ENCODE measurements at places on chromosomes 7 and 10.

- no peak for DNase-seq
Measured at GRCh38 chr7:88546808-88547207, 212.7 kb upstream of the ZNF804B start.

DNA sequence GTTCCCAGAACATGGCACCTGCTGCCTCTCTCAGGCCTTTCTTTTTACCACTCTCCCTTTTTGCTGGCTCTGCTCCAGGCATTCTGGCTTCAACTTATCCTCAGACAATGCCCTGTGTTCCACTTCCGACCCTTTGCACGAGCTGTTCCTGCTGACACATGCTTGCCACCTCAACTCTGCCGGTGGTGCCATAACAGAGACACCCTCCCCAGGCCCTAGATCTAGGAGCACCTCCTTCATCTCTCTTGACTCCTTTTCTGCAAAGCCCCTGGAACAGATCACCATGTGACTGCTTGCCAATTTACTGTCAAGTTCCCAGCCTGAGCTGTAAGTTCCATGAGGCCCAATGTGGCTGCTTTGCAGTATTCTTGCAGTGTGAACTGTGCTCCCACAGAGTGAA lies 256.0 kb upstream of the MKI67 start:
- DNase-seq, result no peak

GRCh38 chr10:36946598-36946997 lies 178.8 kb upstream of the ANKRD30A start:
- no peak for DNase-seq

DNA sequence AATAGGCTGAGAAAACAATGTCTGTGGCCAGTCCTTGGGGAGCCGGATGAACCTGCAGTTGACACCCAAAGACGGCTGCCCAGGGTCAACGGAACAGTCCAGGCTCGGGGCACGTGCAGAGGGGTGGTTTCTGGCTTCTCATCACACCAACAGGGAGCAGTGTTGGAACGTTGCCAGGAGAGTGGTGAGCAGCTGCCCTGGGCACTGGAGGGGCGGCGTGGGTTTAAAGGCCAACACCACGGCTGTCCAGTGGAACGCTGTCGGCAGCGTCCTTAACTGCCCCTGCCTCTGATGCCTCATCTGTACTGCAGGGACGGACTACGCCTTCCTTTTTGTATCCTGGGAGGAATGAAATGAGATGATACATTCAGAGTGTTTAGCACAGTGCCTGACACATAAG lies 19.8 kb downstream of the JCAD start:
- DNase-seq, result no peak

- DNase-seq, result no peak
Measured at GRCh38 chr7:93889261-93889660, 1.3 kb downstream of the TFPI2 start.

DNA sequence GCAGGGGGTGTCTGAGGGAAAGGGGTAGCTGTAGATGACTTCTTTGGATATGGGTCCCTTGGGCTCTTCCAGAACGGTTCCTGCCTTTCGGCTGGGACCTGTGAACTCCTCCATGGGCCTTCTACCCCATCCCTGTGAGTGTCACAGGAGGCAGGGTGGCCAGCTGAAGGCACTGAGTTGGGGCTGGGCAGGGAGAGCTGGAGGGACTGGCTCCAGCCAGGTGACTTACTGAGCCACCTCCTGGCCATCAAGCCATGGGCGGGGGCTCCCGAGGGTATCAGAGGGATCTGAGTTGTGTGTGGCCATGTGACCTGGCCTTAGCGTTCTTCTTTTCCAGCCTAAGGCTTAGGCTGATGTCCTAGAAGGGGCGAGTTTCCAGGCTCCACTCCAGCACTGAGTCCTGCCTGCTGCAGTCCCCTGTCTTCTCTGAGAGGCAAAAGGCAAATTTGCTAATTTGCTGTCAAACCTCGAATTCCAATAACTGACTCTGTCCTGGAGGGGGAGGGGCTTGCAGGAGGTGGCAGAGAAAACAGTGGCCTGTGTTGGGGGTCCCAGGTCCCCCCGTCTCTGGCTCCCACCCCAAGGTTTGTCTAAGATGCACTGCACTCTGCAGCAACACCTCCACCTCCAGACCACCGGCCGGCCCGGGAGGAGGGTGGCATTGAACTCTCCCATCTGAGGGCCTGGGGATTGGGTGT lies 27.2 kb downstream of the ADCYAP1R1 start:
- no peak for DNase-seq

DNA sequence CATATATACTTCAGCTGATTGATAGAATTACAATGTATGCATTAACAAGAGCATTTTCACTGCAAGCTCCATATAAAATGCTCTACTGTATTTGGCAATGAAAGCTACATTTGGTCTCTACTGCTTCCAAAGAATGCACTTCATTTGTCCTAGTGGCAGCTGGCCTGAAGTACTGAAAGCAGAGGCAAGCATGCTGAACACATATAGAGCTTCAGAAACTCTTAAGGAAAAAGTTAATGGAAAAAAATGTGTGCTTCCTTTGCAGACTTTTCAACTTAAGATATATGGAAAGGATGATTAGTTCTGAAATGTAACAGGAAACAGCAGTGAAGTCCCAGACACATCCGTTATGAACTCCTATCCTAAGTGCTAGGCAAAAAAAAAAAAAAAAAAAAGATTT lies 537.1 kb upstream of the POM121L12 start:
- no peak for DNase-seq

DNA sequence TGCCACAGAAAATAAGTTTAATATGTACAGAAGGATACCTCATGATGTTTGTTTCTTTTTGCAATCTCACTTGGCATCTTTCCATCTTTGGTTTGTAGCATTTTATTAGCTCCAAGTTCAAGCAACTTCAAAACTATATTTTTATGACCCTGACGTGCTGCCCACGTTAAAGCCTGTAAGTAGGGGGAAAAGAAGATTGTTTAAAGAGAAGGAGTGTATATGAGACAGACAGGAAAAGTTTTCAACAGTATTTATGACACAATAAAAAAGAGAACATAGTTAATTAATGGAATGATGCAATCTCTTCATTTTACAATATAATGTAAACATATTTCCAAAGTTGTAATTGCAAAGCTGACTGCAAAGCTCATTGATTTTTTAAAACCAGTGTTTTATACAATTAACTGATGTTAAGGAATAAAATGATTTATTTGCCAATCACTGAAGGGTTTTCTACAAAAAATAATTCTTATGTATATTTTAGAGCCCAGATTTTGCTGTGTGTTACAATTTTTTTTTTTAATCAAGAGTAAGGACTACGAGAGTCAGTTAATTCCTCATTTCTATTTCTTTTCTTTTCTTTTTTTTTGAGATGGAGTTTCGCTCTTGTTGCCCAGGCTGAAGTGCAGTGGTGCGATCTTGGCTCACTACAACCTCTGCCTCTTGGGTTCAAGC lies 42.5 kb downstream of the ASZ1 start:
- no peak for DNase-seq

- no peak for DNase-seq
Measured at GRCh38 chr10:99232360-99232999, 3.2 kb downstream of the HPSE2 start.

DNA sequence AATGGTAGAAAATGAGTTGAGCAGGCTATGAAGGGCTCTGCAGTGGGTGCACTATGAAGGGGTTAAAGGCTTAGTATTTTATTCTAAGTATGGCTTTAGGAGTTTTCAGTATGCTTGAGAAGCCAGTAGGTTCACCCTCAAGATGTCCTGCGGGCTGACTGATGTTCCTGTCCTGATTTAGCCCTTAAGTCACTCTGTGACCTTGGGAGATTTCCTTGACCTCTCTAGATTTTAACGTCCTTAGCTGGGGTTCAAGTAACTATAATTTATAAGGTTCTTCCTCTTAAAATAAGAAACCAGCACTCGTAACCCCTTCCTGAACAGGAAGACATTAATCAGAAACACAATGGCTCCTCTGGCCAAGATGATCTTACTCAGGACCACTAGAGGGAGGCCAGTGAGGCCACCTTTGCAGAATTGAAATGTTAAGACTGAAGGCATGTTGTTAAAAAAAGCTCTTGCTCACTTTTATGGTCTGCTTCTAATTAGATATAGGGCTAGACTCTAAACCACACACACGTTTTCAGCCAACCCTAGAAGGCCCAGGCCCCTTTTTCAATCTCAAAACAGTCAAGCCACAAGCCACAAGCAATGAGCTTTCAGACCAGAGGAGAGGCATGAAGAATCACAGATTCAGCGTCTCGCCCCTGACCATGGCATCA lies 41.9 kb downstream of the CDK1 start:
- no peak for DNase-seq

GRCh38 chr10:35907548-35907947 lies 265.5 kb upstream of the FZD8 start:
- no peak for DNase-seq

DNA sequence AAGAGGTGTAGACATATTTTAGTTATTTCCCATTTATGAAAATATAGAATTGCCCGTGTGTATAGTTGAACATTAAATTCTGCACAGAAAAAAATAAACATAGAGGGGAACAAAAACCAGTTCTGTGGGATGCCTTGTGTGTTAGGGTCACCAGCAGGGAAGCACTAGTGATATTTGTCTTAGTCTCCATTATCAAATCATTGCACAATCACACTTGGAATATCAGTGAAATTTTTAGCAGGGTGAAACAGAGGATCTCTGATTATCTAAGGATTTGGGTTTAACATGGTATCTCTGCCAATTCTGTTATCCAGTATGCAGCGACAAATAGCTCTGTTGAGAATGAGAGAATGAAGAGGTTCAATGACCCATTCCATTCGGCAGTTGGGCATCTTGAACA lies 496.0 kb upstream of the POM121L12 start:
- DNase-seq, result no peak

DNA sequence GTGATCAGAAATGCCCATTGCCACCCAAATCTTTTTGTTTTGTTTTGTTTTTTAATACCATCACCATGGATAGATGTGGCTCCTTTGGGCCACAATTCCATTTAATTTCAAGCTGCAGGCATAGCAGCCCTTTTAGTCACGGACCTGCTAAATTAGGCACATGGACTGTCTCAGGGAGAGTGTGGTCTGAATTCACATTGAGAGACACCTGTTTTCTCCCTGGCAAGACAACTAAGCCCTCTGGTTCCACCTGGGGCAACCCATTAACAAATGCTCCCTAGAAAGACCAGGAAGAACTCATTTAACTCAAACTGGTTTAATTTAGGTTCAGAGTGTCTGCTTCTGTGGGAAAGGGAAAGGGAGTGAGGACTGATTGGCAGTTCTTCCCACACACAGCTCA lies 88.2 kb upstream of the ANKRD1 start:
- no peak for DNase-seq

DNA sequence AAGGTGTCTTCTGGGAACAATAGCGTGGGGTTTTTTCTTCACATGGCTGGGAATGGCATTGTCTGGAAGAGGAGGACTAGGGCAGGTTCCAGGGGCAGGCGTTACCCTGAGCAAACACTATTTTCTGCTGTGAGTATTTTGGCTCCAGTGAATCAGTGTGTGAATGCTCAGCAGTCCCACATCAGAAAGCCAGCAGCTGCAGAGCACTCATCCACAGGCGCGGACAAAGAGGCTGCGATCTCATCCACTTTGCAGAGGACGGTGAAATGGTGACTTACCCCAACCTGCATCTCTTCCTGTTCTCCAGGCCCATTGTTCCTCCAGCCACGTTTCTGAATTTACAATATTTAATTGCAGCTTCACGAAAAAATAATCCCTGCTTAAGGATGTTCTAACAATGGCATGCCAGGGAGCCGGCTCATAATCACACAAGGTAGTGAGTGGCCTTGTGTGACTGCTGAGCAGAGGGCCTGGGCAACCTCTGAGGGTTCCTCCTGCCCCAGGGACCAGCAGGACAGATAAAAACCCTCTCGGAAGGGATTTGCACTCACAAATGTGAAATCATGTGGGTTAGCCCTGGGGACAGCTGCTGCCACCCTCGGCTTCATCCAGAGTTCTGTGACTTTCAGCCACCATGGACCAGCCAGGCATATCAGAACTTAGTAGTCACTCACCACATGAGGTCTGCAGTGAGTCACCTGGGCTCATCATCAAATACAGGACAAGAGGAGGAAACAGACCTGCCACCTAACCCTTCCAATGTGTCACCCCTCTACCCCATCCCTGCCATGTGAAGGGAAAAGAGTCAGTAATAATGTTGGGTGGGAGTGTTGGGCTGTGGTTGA lies 65.0 kb upstream of the EN2 start:
- DNase-seq, result no peak

DNA sequence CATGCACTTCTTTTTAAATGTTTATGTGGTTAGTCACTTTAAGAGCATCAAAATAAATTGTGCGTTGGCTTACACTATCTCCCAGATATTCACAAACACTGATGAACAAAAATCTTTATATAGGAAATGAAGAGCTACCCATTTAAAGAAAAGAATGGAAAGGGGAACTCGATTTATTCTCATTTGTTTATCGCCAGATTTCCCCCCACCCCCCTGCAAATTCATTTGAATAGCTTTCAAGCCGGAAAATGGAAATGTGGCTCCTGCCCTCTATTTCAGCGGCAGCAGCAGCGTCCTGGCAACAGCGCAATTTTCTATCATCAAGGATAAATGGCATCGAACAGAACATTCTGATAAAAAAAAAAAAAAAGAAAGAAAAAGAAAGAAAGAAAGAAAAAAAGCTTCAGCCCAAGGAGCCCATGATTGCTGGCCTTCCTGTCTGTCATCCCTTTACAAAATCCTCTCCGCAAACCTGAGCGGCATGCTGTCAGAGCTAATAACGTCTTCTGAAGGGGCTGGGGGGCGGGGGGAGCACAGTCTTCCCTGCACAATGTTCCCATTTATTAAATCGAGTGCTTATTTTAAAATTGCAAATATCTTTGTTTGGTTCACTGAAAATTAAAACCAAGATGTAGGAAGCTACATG lies 13.7 kb upstream of the DLX6 start:
- no peak for DNase-seq

- DNase-seq, result no peak
Measured at GRCh38 chr7:138116141-138116540, 39.9 kb downstream of the AKR1D1 start.

GRCh38 chr10:80596391-80597257 lies 58.9 kb downstream of the SH2D4B start:
- DNase-seq, result no peak

DNA sequence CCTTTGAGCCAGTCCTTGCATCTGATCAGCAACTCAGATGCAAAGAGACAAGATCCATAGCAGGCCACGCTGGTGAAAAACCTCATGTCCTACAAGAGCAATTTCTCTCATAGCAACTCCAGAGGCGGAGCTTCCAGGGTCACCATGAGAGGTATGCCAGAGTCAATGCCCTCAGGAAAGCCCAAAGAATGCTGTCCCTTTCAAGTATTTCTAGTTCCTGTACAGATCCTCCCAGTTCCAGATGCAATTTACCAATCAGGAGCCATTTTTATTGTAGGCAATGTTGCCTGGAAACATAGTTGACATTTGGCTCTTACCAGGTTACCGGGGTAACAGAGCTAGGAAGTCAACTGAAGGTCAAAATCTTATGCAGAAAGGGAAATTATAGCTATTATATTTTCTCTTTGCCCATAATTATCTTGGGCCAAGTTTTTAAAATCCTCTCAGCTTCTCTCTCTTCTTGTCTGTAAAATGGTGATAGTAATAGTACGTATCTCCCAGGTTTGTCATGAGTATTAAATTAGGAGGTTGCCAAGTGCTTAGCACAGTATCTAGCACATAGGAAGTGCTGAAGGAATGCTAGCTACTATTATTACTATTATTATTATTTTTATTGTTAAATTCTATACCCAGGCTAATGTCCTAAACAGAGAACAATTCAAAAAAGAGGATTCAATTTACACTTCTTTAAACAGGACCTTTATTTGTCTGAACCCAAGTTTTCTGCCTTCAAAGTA lies 46.3 kb upstream of the TM9SF3 start:
- no peak for DNase-seq

GRCh38 chr10:69321039-69321715 lies 42.9 kb downstream of the HK1 start:
- no peak for DNase-seq

Measured in NCI-H1417 treated with DMSO at 0.1 percent for 48 hours (cell line).